ENCODE measurements at places on chromosomes 12 and 14.
A peak's percentile ranks its signal among the peaks of the same experiment; 100 is the strongest.

DNA sequence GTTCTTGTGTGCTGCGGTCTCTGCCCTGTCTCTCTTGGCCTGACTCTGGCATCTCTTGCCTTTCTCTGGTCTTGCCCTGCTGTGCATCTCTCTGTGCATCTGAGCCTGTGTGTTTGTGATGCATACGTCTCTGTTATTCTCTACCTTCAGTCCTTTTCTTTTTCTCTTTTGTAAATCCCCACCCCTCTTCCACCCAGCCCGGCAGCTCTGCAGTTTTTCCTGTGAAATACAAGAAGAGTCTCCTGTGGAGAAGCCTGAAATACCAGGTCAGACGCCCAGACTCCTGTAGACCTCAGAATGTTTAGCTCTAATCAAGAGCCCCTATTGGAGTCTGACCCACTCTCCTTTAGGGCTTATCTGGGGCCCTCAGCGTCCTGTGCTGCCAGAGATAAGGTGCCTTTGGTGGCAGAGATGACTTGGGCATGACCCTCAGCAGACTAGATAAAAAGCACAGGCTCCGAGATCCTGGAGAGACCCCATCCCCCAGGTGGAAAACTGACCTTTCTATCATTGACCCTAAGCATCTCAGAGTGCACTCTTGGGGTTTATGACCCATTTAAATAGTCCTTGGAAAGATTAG, 167.5 kb upstream of the SRRM4 start:
- DNase-seq: no peak

DNA sequence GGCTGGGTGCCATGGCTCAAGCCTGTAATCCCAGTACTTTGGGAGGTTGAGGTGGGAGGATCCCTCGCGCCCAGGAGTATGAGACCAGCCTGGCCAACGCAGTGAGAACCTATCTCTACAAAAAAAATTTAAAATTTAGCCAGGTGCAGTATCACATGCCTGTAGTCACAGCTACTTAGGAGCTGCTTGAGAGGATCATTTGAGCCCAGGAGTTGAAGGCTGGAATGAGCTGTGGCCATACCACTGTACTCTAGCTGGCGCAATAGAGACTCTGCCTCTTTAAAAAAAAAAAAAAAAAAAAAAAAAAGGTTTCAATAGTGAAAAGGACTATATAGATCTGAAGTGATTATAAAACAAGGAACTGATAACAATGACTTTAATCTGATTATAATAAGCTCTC, 13.5 kb downstream of the PSMA3 start:
- no peak for DNase-seq

GRCh38 chr12:82207556-82207955, 150.6 kb downstream of the CCDC59 start:
- DNase-seq: no peak

DNA sequence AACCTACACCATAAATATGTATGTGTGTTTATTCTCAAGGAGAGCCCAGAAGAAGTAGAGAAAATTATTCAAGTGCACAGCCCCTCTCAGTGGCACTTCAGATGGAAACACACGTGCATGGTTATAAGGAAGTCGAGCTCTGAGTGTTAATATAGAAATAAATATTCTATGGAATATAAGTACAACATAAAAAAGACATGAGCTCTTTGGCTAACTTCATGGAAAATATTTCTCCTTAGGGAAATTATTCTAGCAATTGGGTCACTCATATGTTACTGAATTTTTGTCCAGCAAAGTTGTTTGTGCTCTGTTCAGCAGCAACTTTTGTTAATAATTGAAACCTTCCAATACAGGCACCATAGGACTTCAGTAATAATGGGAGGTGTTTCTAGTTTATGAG, 939.0 kb downstream of the LRFN5 start:
- DNase-seq: no peak

DNA sequence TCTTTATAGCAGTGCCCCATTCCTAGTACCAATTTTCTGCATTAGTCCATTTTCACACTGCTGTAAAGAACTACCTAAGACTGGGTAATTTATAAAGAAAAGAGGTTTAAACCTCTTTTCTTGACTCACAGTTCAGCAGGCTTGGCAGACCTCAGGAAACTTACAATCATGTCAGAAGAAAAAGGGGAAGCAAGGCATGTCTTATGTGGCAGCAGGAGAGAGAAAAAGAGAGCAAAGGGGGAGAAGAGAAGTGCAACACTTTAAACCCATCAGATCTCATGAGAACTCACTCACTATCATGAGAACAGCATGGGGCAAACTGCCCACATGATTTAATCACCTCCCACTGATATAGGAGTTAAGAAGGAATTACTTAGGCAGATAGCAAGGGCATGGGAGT, 101.6 kb upstream of the PLEKHG7 start:
- DNase-seq: no peak

- DNase-seq: no peak
Observed at GRCh38 chr12:14773685-14774073, 29.6 kb downstream of the WBP11 start.

DNA sequence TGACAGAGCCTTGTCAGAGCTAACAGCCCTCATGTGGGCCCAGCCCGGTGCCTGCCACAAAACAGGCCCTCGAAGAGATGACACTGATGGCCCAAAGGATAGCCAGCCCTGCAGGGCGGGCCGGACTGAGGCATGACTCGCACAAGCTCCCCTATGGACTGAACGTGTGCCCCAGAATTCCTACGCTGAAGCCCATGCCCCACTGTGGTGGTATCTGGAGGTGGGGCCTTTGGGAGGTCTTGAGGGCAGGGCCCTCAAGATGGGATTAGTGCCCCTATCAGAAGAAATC, 38.6 kb downstream of the CHGA start:
- no peak for DNase-seq

DNA sequence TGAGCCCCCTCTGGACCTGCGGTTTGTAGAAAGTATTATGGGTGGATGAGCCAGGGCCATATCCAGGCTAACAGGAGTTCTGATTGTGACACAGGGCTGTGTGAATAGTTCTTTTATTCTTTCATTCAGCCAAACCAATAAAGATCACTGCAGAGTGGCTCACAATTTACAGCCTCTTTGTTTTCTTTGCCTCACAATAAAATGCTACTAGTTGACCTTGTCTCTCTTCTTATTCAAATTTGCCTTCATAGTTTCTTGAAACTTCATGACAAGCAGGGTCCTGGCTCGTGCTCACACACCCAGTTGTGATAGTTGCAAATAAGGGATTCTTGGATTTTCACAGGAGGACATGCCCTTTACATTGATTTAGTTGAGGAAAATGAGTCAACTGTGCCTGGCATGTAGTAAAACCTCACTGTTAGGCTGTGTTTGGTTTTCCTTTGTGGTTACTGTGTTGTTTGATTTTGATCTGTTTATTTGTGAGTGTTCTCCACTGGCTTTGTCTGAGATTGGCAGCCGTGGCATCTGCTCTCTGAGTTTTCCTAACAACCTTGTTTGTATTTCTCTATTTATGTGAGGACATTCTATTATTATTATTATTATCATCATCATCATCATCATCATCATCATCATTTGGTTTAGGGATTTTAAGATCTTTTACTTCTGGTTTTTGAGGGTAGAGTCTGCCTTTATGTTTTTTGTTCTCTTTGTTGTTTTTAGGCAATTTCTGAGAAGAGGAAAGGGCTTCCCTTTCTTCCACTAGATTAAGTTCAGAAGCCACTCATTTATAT, 2.7 kb upstream of the KRT6B start:
- DNase-seq: peak; percentile 35

- DNase-seq: no peak
Observed at GRCh38 chr14:100658181-100658886, 68.4 kb upstream of the DLK1 start.

GRCh38 chr12:45234139-45234865, 18.4 kb downstream of the ANO6 start:
- DNase-seq: peak; percentile 91

GRCh38 chr14:29759521-29760340, 167.9 kb downstream of the PRKD1 start:
- no peak for DNase-seq

DNA sequence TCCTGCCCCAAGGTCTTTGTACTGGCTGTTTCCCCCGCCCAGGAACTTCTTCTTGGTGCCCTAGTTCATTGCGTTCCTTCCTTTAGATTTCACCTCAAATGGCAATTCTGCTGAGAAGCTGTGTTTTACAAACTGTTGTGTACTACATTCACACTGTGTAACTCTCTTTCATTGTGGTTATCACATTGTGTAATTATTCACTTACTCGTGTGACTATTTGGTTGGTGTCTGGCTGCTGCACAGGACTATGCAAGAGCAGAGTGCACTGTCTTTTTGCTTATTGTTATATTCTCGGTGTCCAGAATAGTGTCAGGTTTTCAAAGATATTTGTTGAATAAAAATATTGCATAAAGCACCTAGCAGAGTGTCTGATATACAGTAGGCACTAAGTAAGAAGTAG, 177.2 kb upstream of the PRICKLE1 start:
- DNase-seq: no peak

GRCh38 chr12:989051-989450, 2.0 kb upstream of the ERC1 start:
- DNase-seq: no peak

GRCh38 chr14:100695423-100695738, 31.3 kb upstream of the DLK1 start:
- DNase-seq: no peak

GRCh38 chr12:87841935-87842334, 187.3 kb downstream of the C12orf50 start:
- peak; percentile 53 for DNase-seq

GRCh38 chr14:38838049-38838978, 264.7 kb downstream of the SEC23A start:
- no peak for DNase-seq

GRCh38 chr12:88570103-88570502, 10.2 kb downstream of the KITLG start:
- DNase-seq: no peak

GRCh38 chr14:71467361-71467811, 464.8 kb upstream of the RGS6 start:
- DNase-seq: no peak

DNA sequence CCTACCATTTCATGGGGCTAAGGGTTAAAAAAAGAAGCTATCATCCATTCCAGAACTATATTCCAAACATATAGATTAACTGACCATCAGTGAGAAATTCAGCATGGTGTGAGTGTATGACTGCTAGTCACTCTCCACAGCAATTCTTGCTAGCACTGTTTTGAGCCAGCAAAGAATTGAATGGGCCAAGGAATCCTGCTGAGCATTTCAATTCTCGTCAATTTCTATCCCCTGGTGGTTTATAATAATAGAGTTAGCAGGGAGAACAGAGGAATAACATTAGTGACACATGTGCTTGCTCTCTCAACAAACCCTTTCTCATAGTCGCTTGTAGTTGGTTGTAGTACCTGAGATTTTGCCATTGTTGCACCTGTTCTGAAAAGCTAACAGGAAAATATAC, 7.2 kb downstream of the MBIP start:
- DNase-seq: no peak

- DNase-seq: no peak
Observed at GRCh38 chr14:77186911-77187648, 5.5 kb downstream of the TMEM63C start.

GRCh38 chr12:78666584-78666983, 198.0 kb upstream of the SYT1 start:
- no peak for DNase-seq

DNA sequence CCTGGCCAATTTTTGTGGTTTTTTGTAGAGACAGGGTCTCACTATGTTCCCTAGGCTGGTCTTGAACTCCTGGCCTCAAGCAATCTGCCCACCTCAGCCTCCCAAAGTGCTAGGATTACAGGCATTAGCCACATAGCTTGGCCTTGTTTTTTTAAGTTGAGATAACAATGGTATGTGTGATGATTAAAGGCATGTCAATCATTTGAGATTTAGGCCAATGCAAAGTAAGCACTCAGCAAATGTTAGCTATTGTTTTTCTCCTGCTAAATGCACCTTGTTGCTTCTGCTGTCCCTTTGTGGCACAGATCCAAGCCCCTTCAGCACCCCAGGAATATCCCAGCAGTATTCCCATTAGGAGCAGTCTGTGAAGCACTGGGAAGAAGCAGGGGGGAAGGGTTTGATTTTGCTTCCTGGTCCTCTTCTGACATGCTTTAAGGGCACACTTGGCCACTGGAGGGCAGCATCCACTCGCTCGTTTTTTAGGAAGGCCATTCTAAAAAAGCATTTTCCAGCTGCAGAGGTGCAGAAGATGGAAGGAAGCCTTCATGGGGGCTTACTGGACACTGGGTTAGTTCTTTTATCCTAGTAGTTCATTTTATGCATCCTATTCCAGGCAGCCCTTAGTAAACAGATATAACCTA, 70.2 kb upstream of the ZFP36L1 start:
- DNase-seq: peak; percentile 89

GRCh38 chr12:49944718-49945117, 5.8 kb upstream of the AQP2 start:
- no peak for DNase-seq

DNA sequence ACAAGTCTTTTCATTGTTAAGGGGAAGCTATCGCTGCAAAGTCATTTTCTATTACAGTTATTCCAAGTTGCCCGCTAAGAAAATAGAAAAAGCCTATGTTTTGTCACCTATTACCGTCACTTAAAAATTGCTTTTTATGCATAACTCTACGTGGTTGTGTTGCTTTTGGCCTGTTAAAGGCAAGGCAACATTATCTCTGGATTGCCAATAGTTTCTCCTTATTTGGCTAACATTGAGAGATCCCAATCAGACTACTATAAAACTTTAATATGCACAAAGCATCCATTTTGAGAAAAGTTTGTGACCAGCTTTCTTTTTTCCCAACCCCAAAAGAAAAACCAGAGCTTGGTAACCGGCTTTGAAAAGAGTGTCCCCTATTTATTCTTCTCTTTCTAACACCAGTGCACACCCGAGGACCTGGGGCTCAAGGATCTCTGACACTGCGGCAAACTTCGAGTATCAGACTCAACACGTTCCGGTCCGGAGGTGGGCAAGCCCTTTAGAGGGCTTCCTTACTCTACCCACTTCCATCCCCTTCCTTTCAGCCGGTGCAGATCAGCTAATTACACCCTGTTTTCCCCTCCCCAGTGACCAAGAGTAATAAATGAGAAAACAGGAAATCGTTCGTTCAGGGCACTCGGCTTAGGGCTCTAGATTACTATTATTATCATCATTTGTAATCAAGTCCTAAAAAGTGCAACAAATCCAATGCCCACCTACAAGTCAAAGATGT, 1.2 kb downstream of the PPP1R12A start:
- DNase-seq: no peak

DNA sequence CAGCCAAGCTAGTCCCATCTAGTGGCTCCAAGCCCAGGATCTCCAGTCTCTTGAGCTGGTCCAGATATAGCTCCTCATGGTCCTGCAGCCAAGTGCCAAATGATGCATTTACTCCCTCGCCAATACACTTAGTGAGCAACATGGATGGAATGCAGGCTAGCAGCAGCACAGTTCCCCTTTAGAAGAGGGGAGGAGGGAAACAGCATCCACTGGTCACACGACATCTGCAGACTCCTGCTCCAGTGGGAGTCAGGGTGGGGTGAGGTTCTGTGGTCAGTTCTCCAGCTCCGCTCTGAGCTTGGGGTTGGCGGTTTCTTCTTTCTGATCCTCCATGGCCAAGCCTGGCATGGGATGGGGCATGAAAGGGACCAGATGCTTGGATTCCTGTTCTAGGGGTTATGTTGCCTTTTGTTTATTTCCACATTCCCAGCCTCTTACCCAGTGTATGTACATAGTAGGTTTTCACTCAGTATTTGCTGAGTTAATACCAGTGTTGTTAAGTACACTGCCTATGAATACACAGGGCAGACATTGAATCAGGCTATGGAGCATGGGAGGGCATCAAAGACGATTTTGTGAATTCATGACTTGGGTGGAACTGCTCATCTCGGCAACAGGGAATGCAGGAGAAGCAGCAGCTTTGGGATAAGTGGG, 57.3 kb downstream of the GALNT16 start:
- peak; percentile 32 for DNase-seq

GRCh38 chr12:112524676-112525425, 106.1 kb downstream of the PTPN11 start:
- DNase-seq: peak; percentile 40
